SJSA1 (cell line): ENCODE measurements at places on chromosomes 16 and 17. TPM values are rescaled to one million over a fixed set of nuclear protein-coding genes. Genes with fewer than 3 reads are reported as not detected.

DNA sequence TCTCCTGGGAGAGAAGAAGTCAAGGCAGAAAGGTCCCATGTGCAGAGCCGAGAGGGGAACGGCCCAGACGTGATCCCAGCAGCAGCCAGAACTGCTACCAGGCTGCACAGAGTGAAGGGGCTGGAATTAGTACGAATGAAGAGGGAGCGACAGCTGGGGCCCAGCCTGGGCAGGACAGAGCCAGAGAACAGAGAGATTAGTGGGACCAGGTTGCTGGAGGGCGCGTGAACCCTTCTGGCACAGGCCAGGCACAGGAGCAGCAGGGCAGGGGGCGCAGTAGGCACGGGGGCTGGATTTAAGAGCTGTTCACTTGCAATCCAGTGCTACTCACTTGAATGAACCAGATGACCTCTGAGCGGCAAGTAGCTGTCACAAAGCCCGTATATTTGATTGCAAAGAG is 66.9 kb downstream of the PLXDC1 start:
- no peak for DNase-seq

- no peak for DNase-seq
Observed at GRCh38 chr16:5478036-5478435, 380.4 kb upstream of the EEF2KMT start.

DNA sequence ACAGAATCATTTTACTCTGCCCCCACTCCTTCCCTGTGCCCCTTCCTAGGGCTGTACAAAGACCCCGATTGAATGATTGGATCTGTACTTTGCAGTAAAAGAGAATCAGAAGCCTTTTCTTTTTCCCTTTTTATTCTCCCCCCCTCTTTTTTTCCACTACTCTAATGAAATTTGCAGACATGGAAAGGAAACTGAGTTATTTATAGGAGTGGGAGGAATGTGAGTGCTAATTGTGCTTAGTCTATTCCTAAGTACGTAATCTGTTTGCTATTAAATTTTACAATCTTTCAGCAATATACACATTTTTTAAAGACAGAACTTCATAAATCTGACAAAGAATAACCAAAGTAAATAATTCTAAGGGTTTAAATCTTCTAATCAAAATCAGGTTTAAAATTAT is 314.3 kb downstream of the MAP2K6 start:
- DNase-seq, result no peak

DNA sequence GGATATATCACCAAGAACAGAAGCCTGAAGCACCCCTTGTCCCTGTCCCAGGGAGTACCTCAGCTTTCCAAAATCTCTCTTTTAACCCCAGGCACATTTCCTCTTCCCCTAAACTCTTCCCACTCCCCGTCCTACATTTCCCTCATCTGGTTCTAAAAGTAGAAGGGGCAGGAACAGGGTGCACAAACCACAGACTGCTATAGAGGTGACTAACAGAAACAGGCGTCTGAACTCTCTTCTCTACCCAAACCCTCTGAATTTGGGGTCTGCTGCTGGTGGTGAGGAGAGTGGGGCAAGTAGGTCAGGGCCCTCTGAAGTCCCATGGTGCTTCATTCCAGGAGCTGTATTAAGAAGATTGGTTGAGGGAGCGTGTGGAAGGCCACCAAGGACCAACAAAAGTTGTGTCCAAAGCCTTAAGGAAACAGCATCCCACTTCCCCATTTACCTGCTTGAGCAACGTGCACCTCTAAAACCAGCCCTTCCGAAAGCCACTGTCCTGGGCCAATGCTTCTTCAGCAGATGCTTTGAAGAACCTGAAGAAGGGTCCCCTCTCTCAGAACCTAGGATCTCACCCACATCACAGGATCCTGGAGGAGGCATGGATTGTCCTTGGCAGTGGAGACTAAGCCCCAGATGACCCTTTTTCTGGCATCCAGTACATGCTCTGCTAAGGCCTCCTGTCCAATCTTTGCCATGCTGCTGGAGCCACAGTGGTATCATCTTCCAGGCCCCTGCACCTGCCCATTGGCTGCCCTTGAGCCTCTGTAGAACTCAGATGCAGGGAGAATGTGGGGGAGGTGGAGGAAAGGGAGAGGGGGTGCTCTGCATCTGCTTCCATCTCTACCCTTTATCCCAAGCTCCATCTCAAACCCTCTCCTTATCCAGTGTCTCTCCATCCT is 5.7 kb upstream of the NR1D1 start:
- DNase-seq, result no peak

DNA sequence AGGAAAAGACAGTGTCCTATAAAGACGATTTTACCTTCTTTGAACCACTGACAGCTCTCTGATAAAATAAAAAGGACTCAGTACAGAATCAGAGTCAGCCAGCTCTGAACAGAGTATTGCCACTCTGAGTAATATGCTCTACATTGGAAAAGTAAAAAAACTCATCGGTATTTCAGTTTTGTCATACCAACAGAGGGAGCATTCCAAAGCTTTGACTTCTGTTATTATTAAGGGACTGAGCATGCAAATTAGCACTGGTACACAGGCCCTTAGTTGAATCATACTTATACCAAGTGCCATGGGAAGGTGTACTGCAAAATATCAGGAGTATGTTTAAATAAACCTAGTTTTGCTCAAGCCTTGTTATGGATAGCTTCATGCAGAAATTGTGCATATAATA is 509.0 kb upstream of the KIF2B start:
- DNase-seq, result no peak

- DNase-seq, result no peak
Observed at GRCh38 chr17:73660366-73660765, 16.1 kb upstream of the SDK2 start.

- no peak for DNase-seq
Observed at GRCh38 chr17:27091043-27091497, 202.8 kb upstream of the WSB1 start.

DNA sequence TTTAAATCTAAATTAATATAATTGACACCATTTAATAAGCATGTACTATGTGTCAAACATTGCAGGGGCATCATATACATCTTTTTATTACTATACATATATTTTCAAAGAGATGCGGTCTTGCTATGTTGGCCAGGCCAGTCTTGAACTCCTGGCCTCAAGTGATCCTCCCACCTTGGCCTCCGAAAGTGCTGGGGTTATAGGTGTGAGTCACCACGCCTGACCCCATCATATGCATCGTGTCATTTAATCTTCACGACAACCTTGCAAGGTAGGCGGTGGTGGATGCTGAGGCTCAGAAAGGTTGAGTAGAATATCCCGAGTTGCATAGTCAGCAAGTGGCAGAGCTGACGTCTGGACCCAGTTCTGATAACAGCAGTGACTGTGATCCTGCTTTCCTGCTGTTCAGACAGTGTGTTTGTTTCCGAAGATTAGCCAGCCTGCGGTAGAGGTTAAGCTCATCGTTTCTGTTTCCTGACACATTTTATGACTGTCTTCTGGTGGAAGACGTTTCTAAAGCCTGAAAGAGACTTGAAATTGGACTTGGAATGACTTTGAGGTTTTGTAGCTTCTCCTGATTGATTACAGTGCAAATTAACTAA is 316.6 kb downstream of the SNX29 start:
- DNase-seq, result no peak

Gene TMEM100
- total RNA-seq, result 2.6 and 3.4 TPM in 2 replicates

Gene DPEP2
- 0.18 TPM in 1 of 2 replicates, not detected in the other for total RNA-seq

Gene BCL6B
- total RNA-seq, result not detected in 2 replicates

Gene LRRC75A
- 0.39 TPM in 1 of 2 replicates, not detected in the other for total RNA-seq

Gene TERB1
- total RNA-seq, result 0.05 TPM in 1 of 2 replicates, not detected in the other

Gene SLFN5
- total RNA-seq, result 12.9 and 20.9 TPM in 2 replicates

Gene CDIP1
- 5.1 and 7.9 TPM in 2 replicates for total RNA-seq
